ENCODE measurements at places on chromosomes 13 and 19.

GRCh38 chr19:42125536-42125935, 6.7 kb downstream of the POU2F2 start:
- DNase-seq = no peak

GRCh38 chr19:42370626-42371175, 19.4 kb downstream of the CNFN start:
- DNase-seq = no peak

DNA sequence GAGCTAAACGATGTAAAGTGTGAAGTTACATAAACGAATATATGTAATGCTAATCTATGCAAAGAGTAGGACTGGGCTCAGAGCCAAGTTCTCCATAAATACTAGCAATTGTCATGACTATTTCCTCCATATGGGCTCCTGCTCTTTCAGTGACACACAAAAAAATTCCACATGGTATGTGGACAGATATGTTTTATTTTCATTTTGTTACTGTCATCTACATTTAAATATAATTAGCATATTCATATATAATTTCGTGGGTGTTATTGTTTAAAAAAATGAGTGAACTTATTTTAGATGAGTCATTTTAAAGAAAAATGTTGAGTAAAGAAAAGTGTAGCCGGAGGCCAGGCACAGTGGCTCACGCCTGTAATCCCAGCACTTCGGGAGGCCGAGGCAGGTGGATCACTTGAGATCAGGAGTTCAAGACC, 5.0 kb upstream of the IGSF23 start:
- DNase-seq = no peak

- DNase-seq = no peak
These were observed 11.2 kb downstream of the WIZ start for GRCh38 chr19:15438577-15438976.

DNA sequence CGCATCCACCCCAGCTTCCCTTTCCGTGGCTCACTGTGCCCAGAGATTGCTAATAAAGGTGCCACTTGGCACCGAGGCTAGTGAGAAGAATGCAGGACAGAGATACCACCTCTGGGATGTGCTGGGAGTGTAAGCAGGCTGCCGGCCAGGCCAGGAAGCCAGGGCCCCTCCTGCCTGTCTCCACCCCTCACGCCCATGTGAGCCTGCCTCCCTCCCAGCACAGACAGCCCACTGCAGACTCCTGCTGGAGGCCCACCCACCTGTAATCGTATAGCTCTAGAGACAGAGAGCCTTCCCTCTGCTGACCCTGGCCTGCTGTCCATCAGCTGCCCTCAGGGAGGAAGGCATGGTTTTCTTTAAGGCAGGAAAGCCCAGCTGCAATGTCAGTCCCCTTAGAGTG, 13.9 kb downstream of the VSTM2B start:
- no peak for DNase-seq

DNA sequence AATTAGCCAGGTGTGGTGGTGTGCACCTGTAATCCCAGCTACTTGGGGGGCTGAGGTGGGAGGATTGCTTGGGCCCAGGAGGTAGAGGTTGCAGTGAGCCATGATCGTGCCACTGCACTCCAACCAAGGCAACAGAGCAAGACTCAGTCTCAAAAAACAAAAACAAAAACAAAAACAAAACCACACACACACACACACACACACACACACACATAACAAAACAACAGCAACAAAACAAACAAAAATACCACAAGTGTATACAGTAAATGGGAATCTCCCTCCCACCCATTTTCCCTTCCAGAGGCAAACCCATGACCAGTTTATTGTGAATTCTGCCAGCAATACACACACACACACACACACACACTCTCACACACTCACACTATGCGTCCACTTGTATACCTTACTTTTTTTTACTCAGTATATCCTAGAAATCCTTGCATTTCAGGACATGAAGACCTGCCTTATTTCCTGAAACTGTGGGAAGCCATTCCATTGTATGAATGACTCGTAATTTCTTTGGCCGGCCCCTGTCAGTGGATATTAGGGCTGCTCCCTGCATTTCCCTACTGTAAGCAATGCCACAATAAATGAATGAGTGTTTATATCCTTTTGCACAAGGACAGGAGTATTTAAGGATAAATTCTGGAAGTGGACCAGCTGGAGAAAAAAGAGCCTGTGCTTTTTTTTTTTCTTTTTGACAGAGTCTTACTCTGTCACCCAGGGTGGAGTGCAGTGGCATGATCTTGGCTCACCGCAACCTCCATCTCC, 6.9 kb upstream of the PLEKHF1 start:
- DNase-seq = peak; percentile 4

- no peak for DNase-seq
These were observed 16.8 kb downstream of the ADGRE2 start for GRCh38 chr19:14761607-14762006.

DNA sequence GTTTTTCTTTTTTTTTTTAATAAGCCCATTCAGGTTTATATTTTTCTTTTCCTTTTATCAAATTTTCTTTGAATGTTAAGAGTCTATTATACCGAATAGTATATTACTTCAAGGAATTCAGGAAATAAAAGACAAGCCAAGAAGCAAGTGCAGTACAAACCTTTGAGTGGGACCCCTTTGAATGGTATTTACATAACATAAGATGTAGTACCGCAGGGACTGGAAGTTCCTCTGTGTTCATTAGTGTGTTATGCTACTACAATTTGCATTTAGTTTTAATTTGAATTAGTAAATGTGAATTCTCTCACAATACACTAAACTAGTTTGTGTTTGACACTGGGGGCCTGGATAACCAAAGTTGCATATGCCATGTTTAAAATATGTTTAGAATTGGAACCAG, 339.5 kb downstream of the DCT start:
- DNase-seq = no peak

GRCh38 chr13:59532405-59532804, 631.3 kb downstream of the DIAPH3 start:
- no peak for DNase-seq

DNA sequence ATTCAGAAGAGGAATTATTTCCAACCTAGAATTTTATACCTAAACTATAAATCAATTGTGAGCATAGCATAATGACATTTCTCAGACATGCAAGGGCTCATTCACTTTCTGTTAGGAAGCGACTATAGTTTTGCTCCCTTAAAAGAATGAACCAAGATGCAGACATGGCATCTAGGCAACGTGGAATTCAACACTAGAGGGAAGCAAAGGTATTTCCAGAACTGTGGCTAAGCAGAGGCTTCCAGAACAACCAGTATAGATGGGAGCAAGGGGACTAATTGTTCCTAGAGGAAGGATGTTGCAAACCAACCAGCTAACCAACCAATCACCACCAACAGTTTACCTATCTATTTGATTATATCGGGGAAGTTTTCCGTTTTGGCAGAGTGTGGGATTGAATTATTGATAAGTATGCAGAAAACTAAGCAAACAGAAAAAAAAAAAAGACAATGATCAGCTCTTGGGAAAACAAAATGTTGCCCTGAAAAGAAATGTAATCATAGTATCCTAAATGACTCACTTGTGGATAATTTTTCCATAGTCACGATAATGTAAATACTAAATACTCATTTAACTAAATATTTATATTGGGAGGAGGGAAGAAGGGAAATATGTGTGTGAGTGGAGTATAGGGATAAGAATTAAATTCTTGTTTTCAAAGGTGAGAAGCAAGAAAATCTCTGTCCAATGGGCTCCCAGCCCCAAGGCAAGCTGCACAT, 21.1 kb downstream of the ARL11 start:
- peak; percentile 21 for DNase-seq

GRCh38 chr19:3576696-3577443, 4.1 kb downstream of the HMG20B start:
- no peak for DNase-seq

DNA sequence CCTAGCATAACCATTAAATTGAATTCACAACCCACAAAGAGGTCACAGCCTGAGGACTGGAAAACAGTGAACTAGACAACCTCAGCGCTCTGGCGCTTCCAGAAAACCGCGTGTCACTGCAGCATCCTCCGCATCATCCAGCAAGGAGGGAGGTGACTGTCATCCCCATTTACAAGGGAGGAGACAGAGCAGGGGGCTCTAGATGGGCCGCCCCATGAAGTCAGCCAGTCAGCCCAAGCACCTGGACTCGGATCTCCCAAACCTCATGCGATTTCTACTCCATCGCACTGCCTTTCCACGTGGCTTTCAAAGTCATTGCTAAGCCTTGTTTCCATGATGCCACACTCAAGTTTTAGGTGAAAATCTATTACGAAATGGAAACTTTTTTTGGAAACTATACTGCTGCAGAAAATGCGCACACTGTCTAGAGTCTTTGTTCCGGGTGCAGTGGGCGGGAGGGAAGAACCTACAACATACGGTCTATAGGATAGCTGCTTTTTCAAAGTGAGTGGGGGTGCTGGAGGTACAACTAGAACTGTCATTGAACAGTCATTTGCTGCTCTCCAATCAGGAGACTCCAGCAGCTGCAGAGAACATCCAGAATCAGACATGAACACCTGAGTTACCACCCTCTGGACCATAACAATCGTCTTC, 2.8 kb downstream of the AP3D1 start:
- no peak for DNase-seq

GRCh38 chr13:91086936-91087716, 260.4 kb upstream of the MIR17HG start:
- DNase-seq = no peak

GRCh38 chr13:32021785-32022184, 9.8 kb upstream of the FRY start:
- DNase-seq = no peak

DNA sequence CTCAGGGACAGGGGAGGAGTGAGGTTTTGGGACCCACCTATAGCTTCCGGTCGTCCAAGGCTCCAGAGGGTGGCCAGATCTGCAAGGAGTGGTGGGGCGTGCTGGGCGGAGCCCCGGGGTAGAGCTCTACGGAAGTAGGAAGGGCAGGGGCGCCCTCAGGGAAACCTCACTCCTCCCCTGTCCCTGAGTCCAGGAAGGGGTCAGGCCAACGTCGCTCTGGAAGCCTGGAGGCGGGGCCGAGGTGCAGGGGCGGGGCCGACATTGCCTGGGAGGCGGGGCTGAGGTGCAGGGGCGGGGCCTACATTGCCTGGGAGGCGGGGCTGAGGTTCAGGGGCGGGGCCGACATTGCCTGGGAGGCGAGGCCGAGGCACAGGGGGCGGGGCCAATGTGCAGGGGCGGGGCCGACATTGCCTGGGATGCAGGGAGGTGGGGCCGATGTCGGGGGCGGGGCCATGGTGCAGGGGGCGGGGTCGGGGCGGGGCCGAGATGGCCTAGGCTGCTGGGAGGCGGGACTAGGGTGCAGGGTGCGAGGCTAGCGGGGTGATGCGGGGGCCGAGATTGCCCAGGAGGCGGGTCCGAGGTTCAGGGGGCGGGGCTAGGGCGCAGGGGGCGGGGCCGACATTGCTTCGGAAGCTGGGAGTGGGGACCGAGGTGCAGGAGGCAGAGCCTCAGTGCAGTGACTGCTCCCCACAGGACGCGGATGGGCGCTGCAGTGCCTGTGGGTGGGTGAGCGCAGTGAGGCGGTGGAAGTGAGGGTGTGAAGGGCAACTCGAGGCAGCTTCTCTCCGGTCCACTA, 4.9 kb upstream of the PALM start:
- peak; percentile 41 for DNase-seq

- DNase-seq = no peak
These were observed 131.5 kb upstream of the MCF2L start for GRCh38 chr13:112837371-112838037.

GRCh38 chr13:113207890-113208420, 514 bp downstream of the PCID2 start:
- peak; percentile 50 for DNase-seq

GRCh38 chr19:53789708-53790678, 34.1 kb downstream of the NLRP12 start:
- DNase-seq = no peak

DNA sequence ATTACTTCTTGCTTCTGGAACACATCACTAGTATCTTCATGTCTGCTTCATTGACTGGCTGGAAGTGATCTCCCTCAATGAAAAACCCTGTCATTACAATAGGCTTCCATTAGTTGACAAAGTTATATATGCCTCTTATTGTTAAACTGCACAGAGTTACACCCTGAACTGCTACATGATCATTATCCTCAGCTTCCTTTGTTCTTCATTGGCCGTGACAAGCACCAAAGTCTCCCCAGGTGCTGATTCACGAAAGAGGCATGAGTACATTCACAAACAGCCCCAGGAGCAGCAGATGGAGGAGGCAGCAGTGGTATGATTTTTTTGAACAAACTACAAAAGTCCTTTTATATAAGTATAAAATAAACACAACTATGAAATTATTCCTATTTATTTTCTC, 51.4 kb downstream of the VWA8 start:
- no peak for DNase-seq

DNA sequence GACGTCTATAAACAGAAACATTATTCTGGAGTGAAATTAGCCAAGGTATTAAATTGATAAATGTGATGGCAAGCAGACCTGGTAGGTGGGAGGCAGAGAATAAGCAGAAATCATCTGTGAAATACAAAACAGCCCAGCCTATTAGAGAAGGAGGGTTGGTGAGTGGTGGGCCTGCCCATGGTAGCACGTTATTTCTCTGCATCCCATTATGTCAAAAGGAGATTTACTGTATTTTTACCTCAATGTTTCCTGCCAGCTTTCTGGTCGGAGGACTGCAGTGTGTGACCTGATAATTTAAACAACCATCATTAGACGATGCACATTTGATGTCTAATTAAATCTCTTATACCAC, 200.9 kb downstream of the OXGR1 start:
- no peak for DNase-seq

- no peak for DNase-seq
These were observed 263.0 kb downstream of the B3GLCT start for GRCh38 chr13:31462766-31463165.

DNA sequence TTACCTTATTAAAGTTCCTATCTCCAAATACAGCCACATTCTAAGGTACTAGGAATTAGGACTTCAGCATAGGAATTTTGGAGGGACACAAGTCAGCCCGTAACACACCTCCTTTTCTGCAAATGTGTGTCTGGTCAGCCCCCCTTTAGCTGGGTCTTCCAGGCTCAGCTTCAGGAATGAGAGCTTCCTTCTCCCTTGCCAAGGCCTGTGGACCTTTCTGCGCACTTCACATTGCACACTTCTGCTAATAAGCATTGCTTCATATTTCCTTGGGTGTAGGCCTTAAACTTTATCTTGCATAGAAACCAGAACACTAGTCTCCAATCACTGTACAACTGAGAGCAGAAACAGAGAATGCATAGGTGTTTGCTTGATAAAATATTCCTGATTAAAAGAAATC, 4.5 kb upstream of the STK24 start:
- DNase-seq = no peak

GRCh38 chr13:102380012-102380411, 21.8 kb downstream of the FGF14 start:
- no peak for DNase-seq

DNA sequence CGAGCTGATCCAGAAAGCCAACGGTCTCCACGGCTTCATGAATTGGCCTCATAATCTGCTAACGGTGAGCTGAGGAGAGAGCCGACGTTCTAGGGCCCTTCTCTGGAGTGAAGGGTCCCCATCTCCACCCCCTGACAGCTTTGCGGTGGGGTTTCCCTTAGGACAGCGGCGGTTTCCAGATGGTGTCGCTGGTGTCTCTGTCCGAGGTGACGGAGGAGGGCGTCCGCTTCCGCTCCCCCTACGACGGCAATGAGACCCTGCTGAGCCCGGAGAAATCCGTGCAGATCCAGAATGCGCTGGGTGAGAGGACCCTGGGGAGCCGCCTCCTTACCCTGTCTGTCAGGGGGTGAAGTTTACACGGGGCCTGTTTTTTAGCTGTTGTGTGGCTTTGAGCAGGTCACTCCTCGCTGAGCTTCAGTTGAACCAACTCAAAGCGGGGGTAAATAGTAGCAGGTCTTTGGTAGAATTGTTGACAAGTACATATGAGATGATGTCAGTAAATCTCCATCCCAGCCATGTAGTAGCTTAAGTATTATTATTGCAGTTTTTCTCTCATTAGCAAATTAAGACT, 801 bp downstream of the QTRT1 start:
- DNase-seq = no peak

- peak; percentile 14 for DNase-seq
These were observed 40.4 kb downstream of the MLLT1 start for GRCh38 chr19:6239401-6239844.
